HAP-1 (cell line): ENCODE measurements at places on chromosomes 2 and 18.

DNA sequence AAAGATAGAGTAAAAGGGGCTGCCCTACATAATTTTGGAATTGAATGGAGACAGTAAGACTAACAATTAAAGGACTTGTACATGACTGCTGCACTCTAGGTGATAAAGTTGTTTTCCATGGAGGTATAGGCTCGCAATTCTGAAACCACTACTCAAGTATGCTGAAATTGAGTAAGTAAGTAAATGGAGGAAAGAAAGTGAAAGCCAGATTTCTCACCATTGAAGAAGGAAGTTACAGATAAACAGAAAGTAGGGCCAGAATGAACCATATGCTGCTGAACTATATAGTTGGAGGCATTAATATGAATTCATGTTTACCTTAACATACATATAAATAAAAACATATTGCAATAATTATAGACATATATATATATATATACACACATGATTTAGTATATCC lies 225.7 kb upstream of the ST6GAL2 start:
- no peak for DNase-seq

GRCh38 chr2:130756053-130756873 lies 923 bp downstream of the AMER3 start:
- peak; percentile 18 for DNase-seq

- DNase-seq, result no peak
Observed at GRCh38 chr2:107936433-107937359, 49.6 kb upstream of the SLC5A7 start.

GRCh38 chr2:73827018-73827417 lies 1.7 kb upstream of the STAMBP start:
- DNase-seq, result no peak

DNA sequence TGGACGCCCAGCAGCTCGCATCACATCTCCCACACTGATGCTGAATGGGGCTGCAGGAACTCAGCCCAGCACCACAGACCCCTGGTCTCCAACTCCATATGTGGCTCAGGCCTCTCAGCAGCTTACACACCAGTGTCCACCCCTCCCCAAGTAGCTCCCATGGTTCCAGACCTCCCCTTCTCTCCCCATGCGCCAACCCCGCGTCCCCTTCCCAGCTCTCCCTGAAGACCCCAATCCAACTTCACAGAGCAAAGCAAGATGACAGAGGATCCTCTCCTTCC lies 188.9 kb downstream of the SH3BP4 start:
- DNase-seq, result no peak

DNA sequence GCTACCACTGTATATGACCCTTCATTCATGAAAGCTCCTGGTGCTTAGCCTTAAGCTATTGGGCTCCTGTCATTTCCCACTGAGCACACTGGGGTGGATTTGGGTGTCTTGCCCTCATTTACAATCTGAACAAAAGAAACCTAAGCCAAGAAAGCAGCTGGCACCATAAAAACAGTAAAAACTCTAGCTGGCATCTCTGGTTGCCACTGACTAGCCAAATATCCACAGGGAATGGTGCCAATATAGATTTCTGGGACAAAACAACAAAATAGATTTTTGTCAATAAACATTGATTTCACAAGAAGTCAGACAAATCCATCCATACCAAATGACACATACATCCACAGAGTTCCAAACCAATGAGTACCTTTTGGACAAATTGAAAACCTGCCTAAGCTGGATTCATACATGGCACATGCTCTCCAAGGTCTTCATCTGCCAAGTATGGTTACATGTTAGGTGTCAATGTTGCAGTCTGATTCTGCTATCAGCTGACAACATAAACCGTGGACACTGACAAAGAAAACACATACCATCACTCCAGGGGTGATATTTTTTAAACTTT lies 1081.5 kb upstream of the ZEB2 start:
- no peak for DNase-seq

- DNase-seq, result peak; percentile 20
Observed at GRCh38 chr2:188322569-188323551, 31.2 kb downstream of the GULP1 start.

GRCh38 chr2:191486584-191487320 lies 191.2 kb upstream of the NABP1 start:
- no peak for DNase-seq

DNA sequence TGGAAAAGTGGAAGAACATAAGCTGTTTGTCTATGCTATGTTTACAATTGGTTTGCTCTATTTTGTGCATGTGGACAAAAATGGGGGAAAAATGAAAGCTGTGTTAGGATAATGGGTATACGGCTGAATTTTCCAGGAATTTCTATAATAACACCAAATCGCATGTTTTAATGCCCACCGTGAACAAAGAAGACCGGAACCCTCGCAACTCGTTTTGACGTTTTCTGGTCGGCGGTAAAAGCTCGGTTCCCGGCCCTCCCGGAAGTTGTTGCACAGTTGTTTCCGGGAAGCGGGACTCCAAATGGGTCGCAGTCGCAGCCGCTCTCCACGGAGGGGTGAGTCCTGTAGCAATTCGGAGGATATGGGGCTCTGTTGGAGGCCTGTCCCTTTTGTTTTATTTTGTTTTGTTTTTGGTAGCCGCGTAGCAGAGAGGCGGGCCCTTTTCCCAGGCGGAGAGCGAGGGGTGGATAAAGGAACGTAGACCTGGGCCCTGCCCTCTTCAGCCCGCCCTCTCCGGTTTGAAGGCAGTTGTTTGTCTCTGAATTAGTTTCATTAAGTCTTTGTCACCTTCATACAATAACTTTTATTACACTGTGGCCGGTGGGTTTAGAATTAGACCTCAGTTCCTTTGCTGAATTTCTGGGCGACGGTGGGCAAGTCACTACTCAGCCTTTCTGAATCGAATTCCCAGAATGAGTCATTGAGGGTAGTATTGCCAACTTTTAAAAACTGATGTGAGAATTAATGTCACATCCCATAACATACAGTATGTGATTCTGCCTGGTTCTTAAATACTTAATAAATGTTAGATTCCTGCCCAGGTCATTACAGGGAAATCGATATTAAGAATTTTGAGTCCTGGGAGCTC lies at the start of gene SNRNP27:
Gene SNRNP27, plus strand, starts transcription at position 273 of the 868 bp plus-strand sequence. Its CDS starts 29 bp downstream, at position 302.
- DNase-seq, result peak; percentile 69
